ENCODE measurements at places on chromosomes 2 and 18. TPM values are rescaled to one million over a fixed set of nuclear protein-coding genes. Genes with fewer than 3 reads are reported as not detected.
A peak's percentile ranks its signal among the peaks of the same experiment; 100 is the strongest.

Gene PLGLB1
- 8.6 TPM for total RNA-seq

- DNase-seq: no peak
Measured at GRCh38 chr2:3956406-3956805, 253.0 kb downstream of the DCDC2C start.

DNA sequence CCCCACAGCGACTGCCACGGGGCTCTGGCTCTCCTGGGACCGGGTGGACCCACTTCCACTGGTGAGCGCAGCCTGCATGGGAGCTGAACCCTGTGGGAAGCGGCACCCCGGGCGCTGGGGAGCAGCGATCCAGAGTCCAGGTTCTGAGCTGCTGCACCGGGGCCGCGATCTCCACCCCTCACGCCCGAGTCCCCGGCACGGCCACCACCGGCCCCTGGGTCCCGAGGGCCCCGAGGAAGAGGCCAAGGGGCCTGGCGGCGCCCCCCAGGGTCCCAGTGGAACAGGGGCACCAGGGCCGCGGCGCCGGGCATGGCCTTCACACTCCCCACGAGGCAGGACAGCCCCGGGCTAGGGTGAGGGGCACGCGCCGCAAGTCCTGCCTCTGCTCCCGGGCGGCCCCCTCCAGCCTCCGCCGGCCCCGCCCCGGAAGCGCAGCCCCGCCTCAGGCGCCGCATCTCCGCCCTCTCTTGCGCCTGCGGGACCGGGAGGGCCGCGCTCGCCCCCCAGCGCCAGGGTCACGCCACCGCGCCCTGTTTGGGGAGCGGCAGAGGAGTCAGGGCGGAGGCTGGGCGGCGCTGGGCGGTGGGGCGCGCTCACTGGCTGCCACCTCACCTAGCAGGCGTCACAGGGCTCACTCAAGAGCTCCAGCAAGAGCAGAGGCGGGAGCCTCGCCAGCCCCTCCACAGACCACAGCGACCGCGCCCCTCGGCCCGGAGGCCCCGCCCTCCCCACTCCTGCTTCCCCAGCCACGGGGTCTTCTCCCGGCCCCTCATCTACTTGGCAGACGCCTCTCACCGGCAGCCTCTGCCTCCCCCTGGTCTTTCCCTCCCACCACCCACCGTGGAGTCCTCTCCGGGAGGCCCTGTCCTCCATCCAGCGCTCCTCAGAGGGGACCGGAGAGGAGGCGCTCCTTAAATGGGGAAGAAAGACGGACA lies 26.8 kb downstream of the THAP4 start:
- peak; percentile 89 for DNase-seq

Gene PLA2R1
- 1.7 TPM for total RNA-seq

Gene TCF4
- total RNA-seq: 56.8 TPM

Gene GDF7
- 0.17 TPM for total RNA-seq

Gene PSTPIP2
- total RNA-seq: 6.1 TPM

Gene OBSL1
- total RNA-seq: 198 TPM

Gene FMNL2
- total RNA-seq: 108 TPM

- no peak for DNase-seq
Measured at GRCh38 chr2:21310493-21310892, 186.7 kb downstream of the TDRD15 start.

GRCh38 chr2:10330700-10331026 lies 28.0 kb downstream of the HPCAL1 start:
- DNase-seq: no peak

Gene CRYBA2
- total RNA-seq: 30.1 TPM

- no peak for DNase-seq
Measured at GRCh38 chr2:133492719-133493380, 75.4 kb downstream of the NCKAP5 start.

DNA sequence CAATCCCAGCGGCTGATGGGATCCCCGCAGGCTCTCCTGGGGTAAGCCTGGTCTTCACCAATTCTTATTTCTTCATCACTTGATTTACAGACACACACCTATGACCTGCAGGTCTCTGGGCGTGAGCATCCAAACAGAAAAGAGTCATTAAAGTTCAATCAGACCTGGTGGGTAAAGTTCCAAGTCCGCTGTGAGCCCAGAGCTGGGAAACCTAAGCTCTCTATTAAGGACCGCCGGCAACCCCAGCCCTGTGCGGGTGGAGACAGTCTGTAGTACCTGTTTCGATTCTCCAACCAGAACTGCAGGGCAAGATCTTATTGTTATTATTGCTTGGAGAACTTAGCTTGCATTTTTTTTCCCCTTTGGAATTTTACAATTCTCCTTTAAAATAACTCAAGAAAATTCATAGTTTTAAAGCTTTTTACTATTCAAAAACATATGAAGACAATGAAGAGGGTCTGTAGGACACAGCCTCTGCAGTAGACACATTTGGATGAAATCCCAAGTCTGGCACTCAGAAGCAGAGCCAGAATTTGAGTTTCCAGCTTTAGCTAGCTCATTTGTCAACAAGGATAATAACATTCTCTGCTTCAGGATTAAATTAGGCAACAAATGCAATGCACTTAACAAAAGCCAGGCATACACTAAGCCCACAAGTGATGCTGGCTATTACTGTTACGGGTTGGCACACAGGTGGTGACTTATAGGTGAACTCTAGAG lies 376.4 kb downstream of the INSIG2 start:
- no peak for DNase-seq

DNA sequence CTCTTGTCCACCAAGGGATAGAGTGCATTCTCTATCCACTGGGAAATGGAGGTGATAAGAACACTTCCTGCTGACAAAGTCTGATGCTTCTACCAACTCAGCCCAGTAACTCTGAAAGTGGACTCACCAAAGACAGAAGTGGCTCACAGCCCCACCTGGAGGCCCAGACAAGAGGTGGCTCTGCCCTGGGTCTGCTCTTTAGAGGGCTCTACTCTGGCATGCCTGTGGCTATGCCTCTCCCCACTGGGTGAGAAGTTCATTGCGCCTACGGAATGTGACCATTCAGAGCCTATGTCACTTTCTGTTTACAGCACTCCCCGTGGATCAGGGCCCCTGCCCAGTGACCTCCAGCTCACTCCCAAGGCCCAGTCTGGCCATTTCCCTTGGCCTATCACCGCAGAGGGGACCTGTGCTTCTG lies 13.5 kb upstream of the XDH start:
- no peak for DNase-seq

Gene CDH2
- total RNA-seq: 210 TPM

Measured in progenitor cell of endocrine pancreas (in vitro differentiated cells).